ENCODE measurements at places on chromosomes 6 and 20. TPM values are rescaled to one million over a fixed set of nuclear protein-coding genes. Genes with fewer than 3 reads are reported as not detected.

GRCh38 chr6:4549556-4550226, 226.5 kb upstream of the CDYL start:
- ATAC-seq: no peak

DNA sequence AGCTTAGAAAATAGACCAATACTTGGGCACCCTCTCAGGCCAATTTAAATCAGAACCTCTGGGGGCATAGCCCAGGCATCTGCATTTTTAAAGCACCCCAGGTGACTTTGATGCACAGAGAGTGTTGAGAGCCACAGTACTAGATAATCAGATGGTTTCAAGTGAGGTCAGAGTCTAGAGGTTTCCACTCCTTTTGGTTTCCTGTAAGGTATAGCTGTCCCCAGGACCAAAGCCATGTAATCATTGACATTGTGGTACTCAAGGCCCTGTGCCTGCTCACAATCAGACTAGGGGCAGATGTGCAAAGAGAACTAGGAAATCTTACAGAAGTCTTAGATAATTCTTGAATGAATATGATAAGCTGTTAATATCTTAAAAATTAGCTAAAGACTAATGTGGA, 9.1 kb downstream of the FILIP1 start:
- ATAC-seq: no peak

- no peak for ATAC-seq
These were observed 300.4 kb upstream of the MARCKS start for GRCh38 chr6:113556775-113557174.

DNA sequence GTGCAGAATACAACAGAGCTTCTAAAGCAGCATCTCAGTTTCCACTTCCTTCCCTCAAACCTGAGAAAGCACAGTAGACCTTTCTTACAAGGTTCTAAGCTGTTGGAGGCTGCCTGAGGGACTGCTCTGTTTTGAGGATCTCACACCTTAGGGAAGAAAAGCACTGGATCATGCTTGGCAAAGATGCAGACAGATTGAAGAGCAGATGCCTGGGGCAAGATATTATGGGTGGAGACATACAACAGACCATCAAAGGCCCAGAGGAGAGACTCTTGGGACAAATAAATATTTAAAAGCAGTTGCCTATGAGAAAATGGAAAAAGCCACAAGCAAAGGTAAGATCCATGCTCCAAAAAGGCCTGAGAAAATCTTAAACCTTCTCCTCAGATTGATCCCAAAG, 6.2 kb downstream of the ZNF337 start:
- no peak for ATAC-seq

DNA sequence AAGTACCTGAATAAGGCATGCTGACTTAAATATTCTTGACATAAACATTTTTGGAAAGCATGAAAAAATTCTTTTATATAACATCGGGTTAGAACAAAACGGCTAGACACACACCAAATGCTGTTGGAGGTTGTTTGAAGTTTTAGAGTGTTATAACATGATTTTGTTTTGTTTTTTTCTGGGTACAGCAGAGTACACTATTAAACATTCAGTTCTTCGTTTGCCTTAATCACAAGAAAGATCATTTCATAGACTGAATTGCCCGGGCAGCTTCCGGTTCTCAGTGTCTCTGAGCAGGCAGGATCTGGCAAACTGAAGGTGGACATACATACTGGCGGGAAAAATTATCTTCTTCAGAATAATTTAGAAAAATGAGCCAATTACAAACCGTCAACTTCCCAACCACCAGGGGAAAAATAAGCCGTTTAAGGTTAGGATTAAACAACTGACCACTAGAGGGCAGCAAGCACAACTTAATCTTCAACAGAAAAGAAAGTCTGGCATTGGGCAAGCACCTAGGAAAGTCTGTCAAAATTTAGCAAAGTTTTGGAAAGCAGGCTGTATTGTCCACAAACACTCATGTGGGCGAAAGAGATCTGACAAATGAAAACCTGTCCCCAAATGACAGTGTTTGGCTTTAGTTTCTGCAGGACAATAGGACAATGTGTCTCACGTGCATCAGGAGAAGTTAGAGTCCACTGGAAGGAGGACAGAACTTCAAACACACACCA, 15.0 kb downstream of the ZNF217 start:
- ATAC-seq: peak; percentile 85

DNA sequence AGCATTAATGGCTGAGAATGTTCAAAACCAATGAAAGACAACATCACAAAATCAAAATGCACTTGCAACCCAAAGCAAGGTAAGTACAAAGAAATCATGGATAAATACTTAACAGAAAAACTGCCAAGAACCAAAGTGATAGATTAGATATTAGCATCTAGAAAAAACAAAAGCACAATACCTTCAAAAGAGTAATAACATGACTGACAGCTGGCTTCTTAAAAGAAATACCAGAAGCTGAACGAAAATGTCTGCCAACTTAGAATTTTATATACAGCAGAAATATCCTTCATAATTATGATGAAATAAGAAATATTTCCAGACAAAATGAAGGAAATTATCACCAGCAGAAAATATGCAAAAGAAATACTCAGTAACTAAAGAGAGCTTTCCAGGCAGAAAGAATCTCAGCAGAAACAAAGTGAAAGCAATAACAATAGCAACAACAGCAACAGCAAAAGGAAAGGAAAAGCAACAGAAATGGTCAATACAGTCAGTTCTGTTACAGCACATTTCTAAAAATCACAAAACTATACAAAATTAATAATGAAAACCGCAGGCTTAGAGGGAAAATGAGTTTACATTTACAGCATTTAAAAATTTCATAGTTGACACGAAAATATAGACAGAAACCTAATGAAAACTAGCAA, 121.5 kb upstream of the MAN1A1 start:
- ATAC-seq: no peak

DNA sequence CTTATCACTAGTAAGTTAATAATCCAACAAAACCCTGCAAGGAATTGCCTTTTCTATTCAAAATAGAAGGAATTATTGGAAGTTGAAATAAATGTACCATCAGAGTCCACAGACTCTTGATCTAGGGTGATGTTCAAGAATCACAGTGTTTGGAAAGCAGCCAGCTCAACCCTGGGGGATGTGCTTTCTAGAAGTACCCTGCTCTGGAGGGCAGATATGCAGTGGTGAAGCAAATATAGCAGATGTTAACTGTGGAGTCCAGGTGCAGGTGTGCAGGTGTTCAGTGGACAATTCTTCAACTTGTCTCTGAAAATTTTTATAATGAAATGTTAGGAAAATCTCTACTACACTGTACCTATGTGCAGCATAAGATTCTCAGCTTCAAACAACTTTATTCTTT, 9.1 kb upstream of the INSM1 start:
- no peak for ATAC-seq

GRCh38 chr6:5506149-5506548, 244.8 kb downstream of the FARS2 start:
- ATAC-seq: no peak

GRCh38 chr6:11774426-11774825, 4.2 kb downstream of the ADTRP start:
- ATAC-seq: no peak

DNA sequence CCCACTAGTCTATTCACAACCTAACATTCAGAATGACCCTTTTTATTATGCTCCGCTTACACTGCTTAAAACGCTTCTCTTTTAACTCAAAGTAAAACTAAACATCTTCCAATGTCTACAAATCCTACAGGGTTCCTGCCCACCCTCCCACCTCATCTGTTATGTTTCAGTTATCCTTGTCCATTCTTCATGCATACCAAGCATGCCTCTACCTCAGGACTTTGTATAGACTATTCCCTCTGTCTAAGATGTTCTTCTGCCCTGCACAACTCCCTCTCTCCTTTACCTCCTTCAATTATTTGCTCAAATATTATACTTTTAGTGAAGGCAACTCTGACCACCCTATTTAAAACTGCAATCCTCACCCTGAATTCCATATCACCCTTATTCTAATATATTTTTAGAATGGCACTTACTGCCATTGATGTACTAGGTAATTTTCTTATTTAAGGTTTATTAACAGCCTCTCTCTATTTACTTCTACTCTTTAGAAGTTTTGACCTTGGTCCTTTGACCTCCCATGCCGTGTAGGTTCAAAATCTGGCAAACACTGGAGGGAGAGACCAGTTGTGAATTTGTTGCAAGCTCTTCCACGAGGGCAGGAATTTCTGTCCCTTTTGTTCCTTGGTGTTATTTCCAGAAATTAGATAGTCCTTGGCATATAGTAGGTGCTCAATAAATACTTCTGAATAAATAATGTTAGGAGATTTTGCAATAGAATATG, 111.8 kb downstream of the CHD6 start:
- no peak for ATAC-seq

DNA sequence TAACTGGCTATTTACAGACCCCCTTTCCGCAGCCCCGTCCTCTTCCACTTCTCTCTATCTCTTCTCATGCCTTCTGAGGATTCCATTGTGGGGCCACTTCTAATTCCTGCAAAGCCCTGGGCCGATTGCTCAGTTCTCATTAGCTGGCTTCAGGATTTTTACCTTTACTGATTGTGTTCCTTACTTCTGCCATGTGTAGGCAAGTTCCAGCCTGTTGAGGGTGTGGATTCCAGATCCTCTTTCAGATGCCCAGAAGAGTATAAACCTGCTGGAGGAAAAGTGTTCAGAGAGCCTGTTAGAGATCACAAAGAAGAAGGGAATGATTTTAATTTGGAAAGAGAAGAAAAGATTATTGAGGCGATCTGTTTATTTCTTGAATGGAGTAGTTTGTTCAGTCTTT, 5.4 kb downstream of the DSE start:
- ATAC-seq: no peak

GRCh38 chr6:128491610-128492206, 28.7 kb downstream of the PTPRK start:
- no peak for ATAC-seq

DNA sequence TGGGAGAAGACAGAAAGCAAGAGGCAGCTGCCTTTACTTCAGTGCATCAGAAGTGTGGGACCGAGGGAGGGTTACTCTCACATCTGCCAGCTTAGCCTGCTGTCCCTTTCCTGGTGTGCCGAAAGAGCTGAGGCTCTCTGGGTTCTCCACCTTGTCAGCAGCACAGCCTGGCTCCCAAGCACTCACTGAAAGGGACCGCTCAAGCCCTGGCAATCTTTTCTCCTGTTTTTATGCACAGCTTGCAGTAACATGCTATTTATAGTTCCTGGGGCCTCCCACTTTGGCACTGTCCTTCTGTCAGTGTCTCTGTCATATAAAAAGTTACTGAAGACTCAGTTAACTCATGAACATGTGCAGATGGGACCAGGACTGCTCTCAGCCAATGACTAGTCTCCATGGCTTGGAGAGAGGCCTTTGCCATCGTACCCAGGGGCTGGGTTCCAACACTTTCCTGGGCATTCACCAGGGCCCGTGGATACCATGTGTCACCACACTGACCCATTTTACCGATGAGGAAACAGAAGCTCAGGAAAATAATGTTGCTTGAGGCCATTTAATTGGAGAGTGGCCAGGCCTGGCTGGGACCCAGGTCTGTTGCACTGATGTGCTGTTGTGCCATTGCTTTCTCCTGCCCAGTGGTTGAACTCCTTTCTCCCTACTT, 46.2 kb downstream of the PANK2 start:
- ATAC-seq: peak; percentile 32

DNA sequence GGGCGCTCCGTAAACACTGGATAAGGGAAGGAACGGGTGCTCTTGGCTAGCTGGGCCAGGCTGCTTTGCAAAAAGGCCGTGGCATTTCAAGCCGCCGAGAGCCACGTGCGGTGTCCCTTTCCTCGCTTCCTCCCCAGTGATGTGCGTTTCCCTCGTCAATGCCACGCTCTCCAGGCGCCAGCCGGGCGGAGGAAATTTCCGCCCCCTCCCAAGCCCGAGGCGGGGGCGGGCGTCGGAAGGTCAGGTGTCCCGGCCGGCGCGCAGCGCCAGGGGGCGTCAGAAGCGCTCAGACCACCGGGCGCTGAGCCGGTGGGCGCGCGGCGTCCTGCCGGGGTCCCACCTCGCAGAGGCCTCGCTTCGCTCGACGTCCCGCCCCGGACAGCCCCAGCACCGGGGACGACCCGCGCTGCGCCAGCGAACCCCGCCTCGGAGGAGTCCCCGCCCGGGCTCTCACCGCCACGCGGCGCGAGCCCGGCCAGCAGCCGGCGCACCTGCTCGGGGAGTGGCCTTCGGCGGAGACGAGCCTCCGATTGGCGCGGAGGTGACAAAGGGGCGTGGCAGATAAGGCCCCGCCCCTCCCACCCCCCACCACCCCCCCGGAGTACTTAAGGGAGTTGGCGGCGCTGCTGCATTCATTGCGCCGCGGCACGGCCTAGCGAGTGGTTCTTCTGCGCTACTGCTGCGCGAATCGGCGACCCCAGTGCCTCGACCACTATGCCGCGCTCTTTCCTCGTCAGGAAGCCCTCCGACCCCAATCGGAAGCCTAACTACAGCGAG, at the start of gene SNAI1:
Gene SNAI1, plus strand, starts transcription at position 635 of the 777 bp plus-strand sequence. Its CDS starts 80 bp downstream, at position 715.
- peak; percentile 89 for ATAC-seq

GRCh38 chr20:25229486-25230165, 18.3 kb upstream of the PYGB start:
- ATAC-seq: no peak

GRCh38 chr6:33860706-33861474, 57.1 kb upstream of the MLN start:
- no peak for ATAC-seq

- ATAC-seq: no peak
These were observed 101.6 kb downstream of the DST start for GRCh38 chr6:56541030-56541600.

DNA sequence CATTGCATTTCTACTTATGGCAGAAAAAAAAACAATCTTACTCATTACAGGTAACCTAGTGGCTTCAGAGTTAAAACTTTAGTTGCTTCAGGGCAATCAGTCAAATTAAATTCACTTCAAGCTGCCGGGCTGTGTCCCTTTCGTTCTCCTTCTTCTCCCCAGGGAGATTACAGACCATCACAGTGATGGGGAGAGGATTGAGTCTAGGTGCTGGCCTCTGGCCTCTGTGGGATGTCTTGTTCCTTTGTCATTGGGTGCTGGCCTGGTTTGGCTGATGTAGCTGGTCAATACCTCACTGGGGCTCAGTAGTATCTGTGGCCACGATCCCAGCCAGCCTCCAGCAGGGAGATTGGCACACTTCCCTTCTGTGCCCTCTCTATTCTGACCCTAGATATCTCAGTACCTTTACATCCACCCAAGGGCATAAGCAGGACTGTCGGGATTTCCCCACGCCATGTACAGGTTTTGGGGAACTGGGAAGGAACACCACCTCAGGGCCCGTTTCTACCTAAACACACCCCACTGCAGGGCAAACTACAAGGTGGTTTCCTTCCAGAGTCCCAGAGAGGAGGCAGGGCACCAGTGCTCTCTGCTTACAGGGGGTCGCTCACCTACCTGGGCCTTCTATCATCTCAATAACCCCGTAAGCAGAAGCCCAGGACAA, 15.4 kb downstream of the FYN start:
- no peak for ATAC-seq

- no peak for ATAC-seq
These were observed 11.3 kb downstream of the PPP1R3G start for GRCh38 chr6:5096482-5096881.

- ATAC-seq: no peak
These were observed 248.4 kb upstream of the HSF2 start for GRCh38 chr6:122151066-122151465.

Gene DUSP22
- 15.6 TPM for total RNA-seq

Gene KIAA0408
- total RNA-seq: 3.0 TPM

Gene CALHM4
- total RNA-seq: not detected

Gene HRH3
- total RNA-seq: 2.4 TPM

Gene DACT2
- total RNA-seq: not detected

Gene BAG2
- 4.5 TPM for total RNA-seq

Gene AGER
- 4.2 TPM for total RNA-seq

All from motor neuron (in vitro differentiated cells).